ENCODE measurements at places on chromosomes 1 and 21.

- peak; percentile 77 for DNase-seq
These were observed 109.7 kb upstream of the HP1BP3 start for GRCh38 chr1:20896826-20897225.

- DNase-seq = no peak
These were observed 722.3 kb downstream of the PLA2G4A start for GRCh38 chr1:187551061-187551460.

DNA sequence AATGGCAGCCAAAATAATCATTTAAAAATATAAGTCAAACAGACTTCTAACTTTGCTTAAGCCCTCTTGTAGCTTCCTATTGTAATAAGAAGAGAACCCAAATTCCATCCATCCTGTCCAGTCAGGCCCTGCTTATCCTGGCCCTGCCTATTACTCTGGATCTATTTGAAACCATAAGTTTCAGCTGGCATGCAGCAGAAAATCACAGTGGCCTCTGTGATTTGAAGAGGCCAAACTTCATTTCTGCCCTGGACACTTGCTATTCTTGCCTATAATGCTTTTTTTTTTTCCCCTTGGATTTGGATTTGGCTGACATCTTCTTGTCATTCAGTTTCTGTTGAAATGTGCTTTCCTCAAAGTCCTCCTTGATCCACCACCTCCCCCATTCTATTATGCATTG, 642.8 kb downstream of the USP25 start:
- no peak for DNase-seq

- DNase-seq = no peak
These were observed 57.5 kb upstream of the PLPPR5 start for GRCh38 chr1:99062192-99062591.

DNA sequence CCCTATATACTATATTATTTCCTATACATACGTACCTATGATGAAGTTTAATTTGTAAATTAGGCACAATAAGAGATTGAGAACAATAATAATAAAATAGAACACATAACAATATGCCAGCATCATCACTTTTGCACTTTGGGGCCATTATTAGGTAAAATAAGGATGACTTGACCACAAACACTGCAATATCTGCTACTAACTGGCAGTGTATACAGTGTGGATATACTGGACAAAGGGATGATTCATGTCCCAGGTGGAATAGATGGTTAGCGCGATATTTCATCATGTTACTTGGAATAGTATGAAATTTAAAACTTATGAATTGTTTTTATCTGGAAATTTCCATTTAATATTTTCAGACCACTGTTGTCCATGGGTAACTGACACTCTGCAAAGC, 35.4 kb upstream of the TXLNA start:
- no peak for DNase-seq

- no peak for DNase-seq
These were observed 117.1 kb downstream of the FOXD2 start for GRCh38 chr1:47554901-47555300.

DNA sequence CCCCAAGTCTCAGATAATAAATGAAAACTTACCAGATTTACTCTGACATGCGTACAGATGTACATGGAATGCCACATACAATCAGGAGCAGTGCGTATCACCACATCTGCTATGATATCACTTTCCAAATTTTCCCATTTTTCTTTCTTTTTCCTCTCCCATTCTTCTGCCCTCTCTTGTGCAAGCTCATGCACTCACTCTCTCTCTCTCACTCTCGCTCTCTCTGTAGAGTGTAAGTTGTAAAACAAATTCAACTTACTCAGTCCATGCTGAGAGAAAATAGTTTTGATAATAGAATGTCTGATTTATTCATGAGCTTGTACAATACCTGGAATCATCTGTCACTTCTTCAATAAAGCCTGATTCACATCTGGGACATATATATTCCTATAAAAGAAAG, 35.3 kb downstream of the RNF115 start:
- DNase-seq = no peak

DNA sequence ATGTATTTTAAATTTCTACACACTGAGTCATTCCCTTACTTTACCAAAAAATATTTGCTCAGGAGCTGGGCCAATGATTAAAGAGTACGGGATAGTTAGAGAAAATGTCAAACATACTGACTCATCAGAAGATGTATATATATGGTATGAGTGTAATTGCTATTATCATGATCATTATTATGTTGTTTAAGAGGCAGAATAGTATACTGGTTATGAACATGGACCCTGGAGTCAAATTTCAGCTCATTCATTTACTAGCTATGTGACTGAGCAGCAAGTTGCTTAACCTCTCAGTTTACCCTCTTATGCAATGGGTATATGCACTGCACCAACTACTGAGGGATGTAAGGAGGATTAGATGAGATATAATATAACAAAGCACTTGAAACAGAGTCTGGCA, 41.2 kb upstream of the USH2A start:
- DNase-seq = peak; percentile 92

- no peak for DNase-seq
These were observed 24.8 kb upstream of the EPS15 start for GRCh38 chr1:51543858-51544257.

- no peak for DNase-seq
These were observed 98.7 kb upstream of the PRMT6 start for GRCh38 chr1:106957795-106958194.

- no peak for DNase-seq
These were observed 66.8 kb upstream of the ACTL8 start for GRCh38 chr1:17688217-17688810.

DNA sequence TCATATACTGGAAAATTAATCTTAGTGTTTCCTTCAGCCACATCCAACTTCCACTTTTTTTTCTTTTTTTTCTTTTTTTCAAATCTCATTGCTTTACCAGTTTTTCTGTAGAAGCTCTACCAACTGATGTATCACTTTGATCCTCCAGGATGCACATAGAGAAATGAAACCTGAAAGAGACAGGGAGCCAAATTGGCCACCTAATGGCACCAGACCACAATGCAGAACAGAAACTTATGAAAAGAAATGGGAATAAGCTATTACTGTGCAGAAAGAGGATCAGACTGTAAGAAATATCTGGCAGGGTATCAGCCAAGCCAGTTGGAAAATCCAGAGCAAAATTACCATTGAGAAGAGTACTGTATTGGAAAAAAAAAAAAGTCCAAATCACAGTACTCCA, 1514.2 kb downstream of the MRPL39 start:
- no peak for DNase-seq

GRCh38 chr1:184650177-184650866, 104.3 kb downstream of the EDEM3 start:
- DNase-seq = no peak

DNA sequence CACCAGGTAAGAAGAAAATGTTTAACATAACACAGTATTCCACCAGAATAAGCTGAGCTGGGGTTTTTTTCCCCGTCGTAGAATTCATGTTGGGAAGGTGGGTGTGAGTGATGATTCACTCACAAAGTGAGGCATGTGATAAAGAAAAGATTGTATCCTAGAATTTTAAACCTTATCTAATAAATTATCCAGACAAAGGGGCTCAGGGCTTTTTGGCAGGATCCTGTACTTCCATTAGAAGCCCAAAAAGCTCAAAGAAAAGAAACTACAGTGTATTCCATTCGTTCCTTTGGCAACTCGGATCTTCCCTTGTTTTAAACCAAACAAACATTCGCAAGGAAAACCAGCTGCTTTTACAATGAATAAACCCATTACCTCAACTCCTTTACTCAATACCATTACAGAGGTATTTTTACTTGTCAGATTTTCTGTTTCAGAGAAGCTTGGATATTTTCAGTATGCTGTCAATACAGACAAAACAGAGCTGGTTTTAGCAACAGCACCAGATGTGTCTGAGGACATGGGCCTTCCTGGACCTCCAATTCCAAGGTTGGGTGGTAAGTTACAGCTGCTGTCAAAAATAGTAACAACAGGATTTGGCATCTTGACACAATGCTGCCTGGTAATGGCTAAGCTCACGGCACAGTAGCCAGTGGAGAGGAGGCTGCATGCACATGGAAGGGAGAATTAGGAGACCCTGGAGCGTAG, 159.9 kb upstream of the RUNX1 start:
- peak; percentile 54 for DNase-seq

- DNase-seq = no peak
These were observed 86.4 kb upstream of the SSX2IP start for GRCh38 chr1:84776639-84777038.

- no peak for DNase-seq
These were observed 277.6 kb downstream of the PTBP2 start for GRCh38 chr1:96999191-96999590.

DNA sequence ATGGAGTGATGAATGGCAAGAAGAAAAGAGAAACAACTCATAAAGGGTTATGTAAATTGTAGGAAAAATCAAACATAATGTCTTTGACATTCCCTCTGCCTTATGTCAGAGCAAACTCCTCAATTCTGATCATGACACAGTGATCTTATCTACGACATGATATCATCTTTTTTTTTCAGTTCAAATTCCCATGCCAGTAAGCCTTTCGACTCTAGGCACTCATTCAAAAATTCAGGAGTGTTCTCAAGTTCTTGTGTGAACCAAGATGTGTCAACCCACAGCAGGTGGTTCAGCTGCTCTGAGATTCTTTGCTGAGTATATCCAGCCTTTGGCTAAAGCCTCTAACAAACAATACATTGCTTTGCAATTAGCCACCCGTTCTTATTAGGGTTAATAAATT, 97.1 kb upstream of the ESRRG start:
- DNase-seq = no peak

DNA sequence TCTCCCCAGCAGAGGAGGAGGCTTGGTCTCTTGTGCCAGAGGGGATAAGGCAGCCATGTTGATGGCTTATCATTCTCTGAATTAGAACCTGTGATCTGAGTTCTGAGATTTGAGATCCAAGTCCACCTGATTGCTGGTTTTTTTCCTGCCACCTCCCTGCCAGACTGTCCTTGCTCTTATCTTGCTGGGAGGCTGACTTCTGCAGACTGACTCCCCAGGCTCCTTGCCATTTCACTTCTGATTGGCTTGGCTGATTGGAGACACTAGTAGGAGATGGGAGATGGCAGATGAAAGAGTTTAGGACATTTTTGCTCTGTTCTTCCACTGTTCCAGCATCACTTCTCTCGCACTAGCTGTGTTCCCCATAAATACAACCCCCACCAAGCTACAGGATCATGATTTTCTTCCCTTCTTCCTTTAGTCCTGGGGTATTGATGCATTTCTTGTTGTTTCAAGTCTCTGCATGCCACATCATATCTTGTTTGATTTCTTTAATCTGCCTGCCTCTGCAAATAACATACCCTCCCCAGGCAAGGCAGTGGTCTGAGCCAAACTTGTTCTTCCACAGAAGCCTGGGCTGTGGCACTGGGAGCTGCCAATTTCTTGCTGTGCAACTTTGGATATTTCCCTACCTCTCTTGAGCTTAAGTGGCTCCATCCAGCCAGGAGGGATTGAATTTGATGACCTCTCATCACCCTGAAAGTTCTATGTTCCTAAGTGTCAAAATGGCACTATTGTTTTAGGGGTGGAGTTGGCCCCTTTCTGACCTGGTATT, 963 bp upstream of the CYP4B1 start:
- no peak for DNase-seq

GRCh38 chr1:228101994-228102790, 933 bp downstream of the C1orf35 start:
- no peak for DNase-seq

DNA sequence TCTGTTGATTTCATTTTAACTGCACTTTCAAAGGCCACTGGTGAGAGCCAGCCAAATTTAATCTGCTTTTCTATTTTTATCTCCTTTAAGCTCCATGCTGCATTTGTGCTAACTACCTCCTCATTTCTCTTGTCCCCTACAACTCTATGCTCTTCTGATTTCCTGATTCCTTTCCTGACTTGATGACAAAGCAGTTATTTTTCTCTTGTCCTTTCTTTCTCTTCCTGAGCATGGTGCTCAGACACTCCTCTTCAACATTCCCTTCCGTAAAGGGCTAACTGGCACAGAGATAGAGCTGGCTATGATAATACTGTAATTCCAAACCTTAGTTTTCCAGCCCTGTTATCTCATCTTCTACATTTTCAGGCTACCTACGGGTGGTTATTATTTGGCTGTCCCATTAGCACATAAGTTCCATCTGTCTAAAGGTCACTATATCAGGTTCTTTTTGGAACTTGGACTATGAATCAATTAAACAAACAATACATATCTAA, 6.8 kb upstream of the BCAS2 start:
- no peak for DNase-seq

GRCh38 chr1:24921938-24922662, 8.0 kb downstream of the RUNX3 start:
- no peak for DNase-seq

- DNase-seq = no peak
These were observed 27.0 kb downstream of the SDC3 start for GRCh38 chr1:30881319-30882181.

DNA sequence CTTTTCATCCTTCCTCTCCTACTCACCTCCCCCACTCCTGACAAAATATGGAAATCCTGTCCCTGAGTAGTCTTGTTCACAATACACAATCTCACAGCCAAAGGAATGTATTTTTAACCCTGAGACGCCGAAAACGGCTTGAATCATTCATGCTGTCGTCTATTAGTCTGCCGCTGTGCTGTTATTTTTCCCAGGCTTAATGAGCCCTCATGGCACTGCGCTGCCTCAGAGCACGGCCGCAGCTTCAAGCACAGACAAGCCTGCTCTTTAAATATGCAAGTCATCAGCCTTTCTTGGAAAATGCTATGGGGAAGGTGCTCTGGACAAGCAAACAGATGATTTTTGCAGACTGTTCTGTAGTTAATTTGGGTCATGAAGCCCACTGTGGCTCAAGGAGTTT, 302.7 kb downstream of the DISC1 start:
- DNase-seq = peak; percentile 21

DNA sequence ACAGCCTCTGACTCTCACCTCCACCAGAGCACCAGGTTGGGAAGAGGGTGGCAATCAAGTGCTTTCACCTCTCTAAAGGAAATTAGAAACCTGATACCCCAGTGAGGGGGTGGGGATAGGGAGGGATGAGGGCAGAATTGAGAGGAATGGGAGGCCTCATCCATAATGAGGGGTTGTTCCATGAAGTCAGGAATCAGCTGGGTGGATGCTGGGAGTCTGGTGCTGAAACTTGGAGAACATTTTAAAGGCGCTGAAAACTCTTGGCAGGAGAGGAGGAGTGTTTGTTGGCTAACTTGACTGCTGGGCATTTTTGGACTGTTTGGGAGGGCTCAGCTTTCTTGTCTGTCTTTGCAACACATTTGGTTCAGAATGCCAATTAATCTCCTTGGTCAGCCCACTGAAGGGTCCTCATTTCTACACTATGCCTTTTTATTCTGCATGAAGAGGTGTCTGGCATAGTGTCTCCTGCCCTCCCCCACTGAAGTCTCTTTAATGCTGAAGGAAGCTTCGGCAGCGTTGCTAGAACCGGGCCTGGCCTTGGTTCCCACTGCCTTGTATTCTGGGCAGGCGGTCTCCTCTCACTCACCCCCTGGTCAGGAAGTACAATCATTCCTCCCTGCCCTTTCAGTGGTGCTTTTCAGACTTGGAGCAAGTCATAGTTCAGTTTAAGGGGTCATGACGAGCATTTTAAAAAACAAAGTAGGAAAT, 2.2 kb downstream of the PHGDH start:
- peak; percentile 63 for DNase-seq

GRCh38 chr1:214416417-214416816, 135.0 kb downstream of the PTPN14 start:
- DNase-seq = peak; percentile 54
